ENCODE measurements at places on chromosomes 6 and 20.
A peak's percentile ranks its signal among the peaks of the same experiment; 100 is the strongest.

GRCh38 chr20:11970243-11970836, 52.6 kb downstream of the BTBD3 start:
- no peak for DNase-seq

DNA sequence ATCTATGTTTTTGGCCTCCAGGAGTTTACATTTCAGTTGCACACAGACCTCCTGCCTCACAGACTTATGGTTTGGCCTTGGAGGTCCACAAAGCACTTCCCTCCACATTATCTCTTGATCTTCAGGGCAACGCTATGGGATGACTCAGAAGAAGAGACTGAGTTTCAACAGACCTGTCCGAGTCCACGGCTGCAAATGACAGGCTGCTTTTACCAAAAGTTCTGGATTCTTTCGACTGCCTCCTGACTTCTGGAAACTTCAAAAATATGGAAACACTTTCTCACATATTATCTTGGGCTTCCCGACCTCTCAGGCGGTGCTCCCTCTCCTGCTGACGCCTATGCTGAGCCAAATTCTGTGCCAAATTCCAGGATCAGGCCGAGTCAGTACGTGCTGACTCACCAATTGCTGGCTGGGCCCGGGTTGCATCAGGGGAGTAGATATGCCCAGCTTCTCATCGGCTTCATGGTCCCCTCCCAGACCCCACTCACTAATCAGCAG, 190.2 kb downstream of the BMP7 start:
- DNase-seq = no peak

GRCh38 chr6:753486-753885, 60.5 kb upstream of the EXOC2 start:
- no peak for DNase-seq

DNA sequence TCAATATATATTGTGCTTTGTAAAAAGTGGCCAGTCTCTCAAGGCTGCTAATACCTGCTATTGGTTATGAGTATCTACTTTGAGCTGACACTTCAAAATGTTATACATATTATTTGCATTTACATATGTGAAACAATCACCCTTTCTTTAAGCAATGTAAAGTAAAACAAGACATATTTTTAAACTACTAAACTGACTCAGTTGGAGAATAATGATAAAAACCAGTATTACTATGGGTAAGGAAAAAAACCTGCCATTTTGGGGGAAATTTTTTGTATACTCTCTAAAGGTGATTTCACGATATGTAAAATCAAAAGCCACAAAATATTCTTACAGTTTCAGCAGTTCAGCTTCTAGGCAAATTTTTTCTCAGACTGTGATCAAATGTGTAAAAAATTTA, 232.3 kb downstream of the PRL start:
- DNase-seq = no peak

DNA sequence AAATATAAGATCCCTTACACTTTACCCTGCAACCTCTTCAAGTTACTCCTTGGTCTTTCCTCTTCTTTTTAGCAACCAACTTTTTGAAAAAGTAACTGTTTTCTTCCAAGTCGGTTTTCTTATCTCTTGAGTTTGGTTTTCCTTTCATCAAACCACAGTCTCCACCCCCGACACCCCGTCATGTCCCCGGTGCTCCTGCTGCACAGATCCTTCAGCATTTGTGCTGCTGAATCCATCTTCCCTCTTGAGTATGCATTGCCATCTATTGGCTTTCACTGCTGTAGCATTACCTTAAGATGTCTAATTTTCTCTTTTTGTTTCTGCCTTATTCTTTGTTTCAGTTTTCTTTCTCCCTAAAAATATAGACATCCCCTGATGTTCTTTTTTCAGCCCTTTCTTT, 11.9 kb upstream of the TNFRSF21 start:
- no peak for DNase-seq

GRCh38 chr20:58421497-58421850, 32.4 kb downstream of the VAPB start:
- no peak for DNase-seq

DNA sequence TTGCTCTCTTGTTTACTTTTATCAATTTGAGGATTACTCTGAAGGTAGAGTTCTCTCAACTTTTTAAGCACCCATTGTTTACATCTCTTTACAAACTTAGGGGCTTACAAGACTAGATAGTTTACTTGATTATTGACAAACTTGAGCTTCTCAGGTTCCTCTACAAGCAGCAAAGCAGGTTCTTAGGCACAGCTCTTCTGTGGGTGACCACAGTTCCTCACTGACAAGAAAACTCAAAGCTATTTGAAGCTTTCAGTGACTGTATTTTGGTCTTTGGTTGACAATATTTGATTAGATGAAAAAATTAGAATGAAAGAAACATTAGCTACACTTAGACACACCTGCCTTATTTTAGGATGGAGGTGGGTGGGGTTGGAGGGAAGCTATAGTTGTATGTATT, 327.3 kb upstream of the RUNX2 start:
- DNase-seq = no peak

DNA sequence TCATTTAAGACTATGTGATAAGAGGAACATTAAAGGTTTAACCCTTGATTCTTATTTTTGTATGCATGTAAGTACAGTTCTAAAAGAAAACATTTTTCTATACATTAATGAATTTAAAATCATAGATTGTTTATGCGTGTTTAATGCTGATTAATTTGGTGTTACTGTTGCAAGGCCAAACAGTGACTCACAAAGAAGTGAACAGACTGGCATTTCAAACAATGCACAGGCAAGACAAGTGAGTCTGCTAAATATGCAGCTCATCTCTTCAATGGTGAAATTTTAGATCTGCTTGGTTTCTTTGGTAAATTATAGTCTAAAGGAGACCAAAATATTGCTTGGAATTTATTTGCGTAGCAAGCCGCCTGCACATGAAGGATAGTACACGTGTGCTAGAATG, 417.4 kb upstream of the SOX4 start:
- no peak for DNase-seq

DNA sequence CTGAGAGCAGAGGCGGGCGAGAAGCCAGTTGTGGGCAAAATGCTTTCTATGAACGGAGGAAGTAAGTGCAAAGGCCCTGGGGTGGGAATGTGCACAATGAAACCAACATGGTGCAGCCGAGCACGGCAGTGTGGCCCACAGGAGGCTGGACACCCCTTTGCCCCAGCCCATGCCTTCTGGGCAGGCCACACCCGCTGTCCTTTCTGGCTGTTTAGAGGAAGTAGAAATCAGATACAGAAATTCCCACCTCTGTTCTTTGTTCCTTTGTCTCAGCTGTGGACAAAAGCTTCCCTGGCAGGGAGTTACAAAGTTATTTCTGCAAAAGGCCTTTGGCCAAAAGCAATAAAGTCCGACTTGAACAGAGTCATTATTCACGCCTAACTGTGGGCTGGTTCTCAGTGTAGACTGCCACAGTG, 11.9 kb downstream of the SULF2 start:
- no peak for DNase-seq

DNA sequence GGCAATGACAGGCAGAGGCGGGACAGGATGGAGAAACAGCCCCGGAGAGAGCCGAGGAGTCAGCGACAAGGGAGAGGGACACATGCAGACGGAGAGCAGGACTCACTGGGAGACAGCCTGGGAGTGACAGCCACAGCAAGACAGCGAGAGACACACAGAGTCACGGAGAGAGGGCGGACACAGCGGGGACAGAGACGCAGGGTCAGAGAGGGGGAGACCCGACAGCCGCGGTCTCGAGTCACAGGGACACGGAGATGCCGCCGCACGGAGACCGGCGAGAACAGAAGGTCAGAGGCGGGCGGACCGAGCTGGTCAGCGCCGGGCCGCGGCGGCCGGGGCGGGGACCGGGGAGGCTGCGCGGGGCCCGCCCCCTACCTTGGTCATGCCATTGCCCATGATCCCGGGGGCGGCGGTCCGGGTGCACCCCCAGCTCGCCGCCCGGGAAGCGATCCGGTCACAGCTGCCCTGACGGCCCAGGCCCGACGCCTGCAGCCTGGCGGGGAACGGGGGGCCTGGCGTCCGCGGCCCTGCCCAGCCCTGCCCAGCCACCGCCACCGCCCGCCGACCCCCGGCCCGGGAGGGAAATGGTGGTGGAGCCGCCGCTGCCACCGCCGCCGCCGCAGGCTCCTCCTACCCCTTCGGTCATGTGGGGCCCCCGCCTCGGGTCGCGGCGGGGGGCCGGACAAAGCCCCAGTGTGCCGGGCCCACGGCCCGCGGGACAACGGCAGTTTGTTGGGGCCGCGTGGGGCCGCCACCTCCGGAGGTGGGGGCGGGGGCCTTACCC, at the start of the genes DUSP15 and TTLL9:
Gene DUSP15 (minus strand): TSS at position 586 of the 784 bp plus-strand sequence. CDS start 190 bp downstream, at position 396.
Gene TTLL9 (plus strand): TSS at position 693 of the 784 bp plus-strand sequence. CDS start 493 bp downstream, outside the sequence.
- DNase-seq = peak; percentile 3

DNA sequence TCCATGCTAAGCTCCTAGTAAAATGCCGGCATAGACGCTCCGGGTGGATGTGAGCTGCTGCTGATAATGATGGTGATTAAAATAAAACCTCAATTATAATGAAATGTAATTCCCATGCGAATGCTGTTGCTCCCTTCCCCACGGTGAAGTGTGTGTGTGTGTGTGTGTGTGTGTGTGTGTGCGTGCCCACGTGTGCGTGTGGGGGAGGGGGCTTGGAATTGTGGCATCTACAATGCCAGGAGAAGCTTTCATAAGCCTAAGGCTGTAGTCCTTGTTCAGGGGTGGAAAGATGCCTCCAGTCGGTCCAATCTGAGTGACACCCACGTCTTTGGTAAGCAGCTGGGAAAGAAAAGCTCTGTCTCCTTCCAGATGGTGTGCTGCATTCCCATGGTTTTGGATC, 137.9 kb downstream of the CDH26 start:
- no peak for DNase-seq

GRCh38 chr6:66717801-66718200, 1010.8 kb upstream of the EYS start:
- DNase-seq = no peak

DNA sequence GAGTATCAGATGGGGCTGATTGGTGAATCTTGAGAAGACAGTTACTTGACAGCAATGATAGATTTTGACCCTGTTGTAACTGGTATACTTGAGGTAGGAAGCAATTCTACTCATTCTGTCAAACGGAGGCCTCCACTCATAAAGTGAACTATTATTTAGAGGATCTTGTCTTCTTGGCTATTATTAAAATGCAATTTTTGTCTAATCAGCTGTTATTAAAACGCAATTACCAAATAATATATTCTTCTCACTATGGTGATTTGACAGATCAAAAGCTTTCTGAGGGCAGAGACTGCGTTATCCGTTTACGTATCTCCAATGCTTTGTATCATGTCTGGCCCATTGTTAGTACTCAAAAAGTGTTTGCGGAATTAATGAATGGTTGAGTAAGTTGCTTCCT, 120.7 kb downstream of the MACROD2 start:
- no peak for DNase-seq

GRCh38 chr6:1335367-1336037, 23.6 kb downstream of the FOXQ1 start:
- peak; percentile 28 for DNase-seq

GRCh38 chr6:130132286-130132701, 90.5 kb downstream of the SAMD3 start:
- no peak for DNase-seq
